Stimulated activated naive CD4-positive, alpha-beta T cell (primary cell): ENCODE measurements at places on chromosomes 5 and 9.

DNA sequence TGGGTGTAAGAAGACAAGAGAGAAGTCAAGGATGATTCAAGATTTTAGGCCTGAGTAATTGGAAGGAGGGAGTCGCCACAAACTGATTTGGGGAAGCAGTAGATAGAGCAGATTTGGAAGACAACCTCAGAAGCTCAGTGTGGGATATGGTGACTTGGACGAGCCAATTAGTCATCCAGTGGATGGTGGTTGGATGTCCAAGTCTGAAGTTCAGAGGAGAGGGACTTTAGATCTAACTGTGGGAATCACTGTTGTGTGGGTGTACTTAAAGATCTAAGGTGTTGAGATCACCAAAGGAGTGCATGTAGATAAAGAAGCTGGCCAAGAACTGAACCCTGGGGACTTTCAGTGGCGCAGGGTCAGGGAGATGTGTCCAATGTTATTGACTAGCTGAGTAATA lies 2.2 kb downstream of the IDNK start:
- no peak for DNase-seq

DNA sequence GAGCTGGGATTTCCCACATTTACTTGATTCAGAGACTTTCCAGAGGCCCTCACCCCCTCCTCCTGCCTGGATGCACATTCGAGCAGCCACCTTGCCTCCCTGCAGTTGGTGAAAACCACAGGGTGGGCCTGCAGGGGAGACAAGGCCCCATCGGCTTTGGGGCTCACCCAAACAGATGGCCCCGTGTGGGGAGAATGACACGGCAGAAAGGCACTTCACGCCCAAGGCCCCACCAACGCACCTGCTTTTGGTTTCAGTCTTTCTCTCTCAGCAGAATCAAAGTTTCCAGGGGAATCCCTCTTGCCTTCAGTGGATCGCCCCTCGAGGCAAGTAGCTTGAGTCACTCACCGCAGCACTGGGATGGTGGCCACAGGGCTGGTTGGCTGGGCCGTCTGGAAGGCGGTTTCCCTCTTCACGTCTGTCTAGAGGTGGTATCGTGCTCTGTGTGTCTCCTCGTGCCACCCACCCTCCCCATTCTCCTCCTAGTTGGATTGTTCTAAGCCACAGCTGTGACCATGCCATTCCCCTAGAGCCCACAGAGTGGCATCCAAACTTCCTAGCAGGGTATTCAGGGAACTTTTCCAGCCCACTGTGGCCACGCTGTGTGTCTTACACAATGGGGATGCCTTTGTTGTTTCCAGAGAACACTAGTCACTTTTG lies 31.8 kb downstream of the SEC61B start:
- no peak for DNase-seq

GRCh38 chr5:171306781-171307591 lies 2.1 kb upstream of the TLX3 start:
- DNase-seq: no peak

GRCh38 chr5:109688630-109688969 lies 1.1 kb upstream of the MAN2A1 start:
- DNase-seq: no peak

DNA sequence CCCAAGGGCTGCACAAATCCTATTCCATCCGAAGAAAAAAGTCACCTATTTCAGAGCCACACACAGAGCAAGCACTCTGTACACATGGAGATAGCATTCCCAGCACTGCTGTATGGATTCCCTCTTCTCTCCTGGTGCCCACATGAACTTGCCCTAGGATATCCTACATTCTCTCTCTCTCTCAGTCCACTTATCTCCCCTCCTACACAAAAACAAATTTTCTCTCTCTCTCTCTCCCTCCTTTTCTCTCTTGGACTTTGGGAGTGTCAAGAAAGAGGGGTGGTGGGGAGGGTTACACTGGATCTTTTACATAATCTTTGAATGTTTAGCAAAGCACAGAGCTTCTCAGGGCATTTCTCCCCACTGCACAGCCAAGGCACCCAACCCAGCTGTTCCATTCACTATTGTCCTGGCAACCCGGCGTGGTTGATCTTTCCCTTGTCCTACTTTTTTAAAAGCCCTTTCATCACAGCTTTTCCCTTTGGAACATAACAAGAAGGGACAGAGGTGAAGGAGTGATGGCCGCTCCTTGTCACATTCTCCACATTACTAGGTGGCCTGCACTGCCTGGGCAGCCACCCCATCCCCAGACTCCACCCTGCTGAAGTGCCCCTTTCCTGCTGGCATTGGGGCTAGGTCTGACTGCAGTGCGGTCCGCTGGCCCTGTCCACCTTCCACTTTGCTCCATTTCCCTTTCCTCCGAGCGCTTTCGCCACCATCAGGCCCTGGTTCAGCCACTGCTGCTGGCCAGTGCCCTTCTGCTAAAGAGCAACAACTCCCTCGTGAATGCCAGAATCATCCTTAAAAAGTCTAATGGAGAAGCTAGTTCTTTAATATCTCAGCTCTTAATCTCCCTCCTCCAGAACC lies 22.2 kb upstream of the SLC1A3 start:
- DNase-seq: no peak

- DNase-seq: no peak
These were observed 42.0 kb upstream of the RXRA start for GRCh38 chr9:134284273-134284672.

GRCh38 chr5:18393565-18394442 lies 759.5 kb downstream of the TAF11L14 start:
- DNase-seq: no peak

DNA sequence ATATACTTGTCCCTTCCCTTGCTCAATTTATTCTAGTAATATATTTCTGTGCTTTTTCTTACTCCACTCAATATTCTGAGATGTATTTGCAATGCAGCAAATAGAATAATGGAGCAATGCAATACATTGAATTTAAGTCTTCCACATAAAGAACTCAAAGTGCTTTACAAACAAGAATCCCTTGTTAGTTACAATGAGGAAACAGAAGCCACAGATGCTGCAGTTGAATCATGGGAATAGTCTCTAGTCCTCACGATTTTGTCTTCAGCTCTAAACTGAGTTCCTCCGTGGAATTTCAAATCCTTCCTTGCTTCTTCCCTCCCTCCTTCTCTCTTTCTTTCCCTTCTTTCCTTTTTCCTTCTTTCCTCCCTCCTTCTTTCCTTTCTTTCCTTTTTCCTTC lies 12.5 kb upstream of the TAS2R1 start:
- DNase-seq: no peak

- no peak for DNase-seq
These were observed 92.9 kb upstream of the IER5L start for GRCh38 chr9:129270903-129271431.

DNA sequence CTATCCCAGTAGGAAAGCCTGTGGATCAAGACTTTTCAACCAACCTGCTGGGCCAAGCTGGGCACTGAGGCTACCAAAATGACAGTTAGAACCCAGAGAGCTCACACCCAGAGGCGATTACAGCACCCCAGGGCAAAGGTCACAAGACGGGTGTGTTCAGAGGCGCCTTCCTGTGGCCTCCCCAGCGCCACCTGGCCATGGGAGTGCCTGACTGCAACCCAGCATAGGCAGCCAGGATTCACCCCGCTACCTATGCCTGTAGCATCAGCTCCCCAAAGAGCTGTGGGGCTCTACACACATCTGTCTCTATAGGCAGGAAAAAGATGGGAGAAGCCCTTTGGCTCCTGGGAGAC lies 33.5 kb downstream of the PDGFRB start:
- no peak for DNase-seq

DNA sequence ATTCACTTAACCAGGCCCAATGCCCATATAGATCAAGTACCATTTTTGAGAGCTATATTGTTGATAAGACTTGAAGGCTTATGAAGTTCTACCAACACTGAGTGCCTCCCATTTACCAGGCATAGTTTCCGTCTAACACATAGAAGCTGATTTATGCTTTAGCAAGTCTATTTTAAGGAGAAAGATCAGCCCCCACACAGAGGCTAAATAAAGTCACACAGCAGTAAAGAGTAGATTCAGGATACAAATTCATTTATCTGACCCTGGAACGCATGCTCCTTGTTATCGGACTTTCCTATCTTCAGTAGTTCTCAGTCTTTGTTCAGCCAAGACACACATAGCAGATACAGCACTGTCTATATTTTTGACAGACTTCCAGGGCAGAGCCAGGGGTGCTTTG lies 34.2 kb downstream of the DMGDH start:
- DNase-seq: no peak

DNA sequence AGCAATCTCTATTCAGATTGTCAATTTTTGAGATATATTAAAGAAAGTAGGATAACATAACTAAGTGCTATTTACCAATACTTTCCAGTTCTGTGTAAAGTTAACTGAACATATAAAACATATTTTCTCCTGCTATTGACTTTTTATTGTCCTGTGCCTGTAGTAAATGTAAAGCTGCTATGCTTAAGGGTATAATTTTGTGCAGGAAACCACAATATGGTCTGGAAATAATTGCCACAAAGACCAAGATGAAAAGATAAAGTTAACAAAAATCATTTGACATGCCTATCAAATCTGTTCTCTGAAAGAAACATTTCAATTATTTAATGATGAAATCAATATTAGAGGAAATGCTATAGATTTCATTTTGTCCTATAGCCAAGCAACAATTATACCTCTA lies 121.3 kb downstream of the FGF10 start:
- no peak for DNase-seq

GRCh38 chr5:6611334-6612256 lies 21.2 kb downstream of the NSUN2 start:
- no peak for DNase-seq

GRCh38 chr9:101635473-101635872 lies 40.7 kb upstream of the PPP3R2 start:
- no peak for DNase-seq

DNA sequence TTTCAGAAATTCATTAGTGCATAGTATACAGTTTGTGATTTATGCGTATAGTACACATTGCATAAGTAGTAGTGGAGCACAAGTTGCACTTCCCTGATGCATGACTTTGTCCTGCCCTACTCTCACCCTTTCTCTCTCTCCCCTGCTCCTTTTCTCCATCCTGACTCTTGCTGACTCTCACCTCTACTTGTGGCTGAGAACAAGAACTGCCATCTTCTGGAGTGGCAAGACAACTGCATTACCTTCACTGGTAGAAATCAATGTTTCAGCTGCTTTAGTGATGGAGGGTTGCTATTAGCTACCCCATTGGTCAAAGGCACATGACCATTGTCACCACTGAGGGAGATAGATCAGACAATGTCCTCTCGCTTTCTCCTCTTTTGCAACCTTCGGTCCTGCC lies 26.9 kb downstream of the SPEF2 start:
- DNase-seq: no peak

- DNase-seq: no peak
These were observed 74.2 kb upstream of the FBXL7 start for GRCh38 chr5:15425766-15426165.

- no peak for DNase-seq
These were observed 534.7 kb downstream of the CAAP1 start for GRCh38 chr9:26357803-26358344.

- DNase-seq: no peak
These were observed 103.5 kb downstream of the NDUFAF2 start for GRCh38 chr5:61048534-61048933.

- no peak for DNase-seq
These were observed 43.4 kb upstream of the NR4A3 start for GRCh38 chr9:99778308-99778707.

GRCh38 chr5:32346869-32347268 lies 34.1 kb upstream of the MTMR12 start:
- no peak for DNase-seq
